ENCODE measurements at places on chromosomes 3 and 15. TPM values are rescaled to one million over a fixed set of nuclear protein-coding genes. Genes with fewer than 3 reads are reported as not detected.

GRCh38 chr3:98961161-98962155, 60.0 kb upstream of the DCBLD2 start:
- H3K27me3 ChIP-seq: no peaks in the 10 kb centered on the region
- no peak overlapping the region for H3K27ac ChIP-seq
- DNase-seq: no peak
- no peaks in the 10 kb centered on the region for H3K36me3 ChIP-seq

- DNase-seq: no peak
- no peaks in the 10 kb centered on the region for H3K36me3 ChIP-seq
- no peaks in the 10 kb centered on the region for H3K27me3 ChIP-seq
- H3K4me3 ChIP-seq: no peak overlapping the region
- peak overlapping the region; percentile 48 for H3K27ac ChIP-seq
Measured at GRCh38 chr15:65339416-65339815, 34.9 kb downstream of the RNU5B-1 start.

GRCh38 chr3:72258361-72259141, 473.6 kb upstream of the PROK2 start:
- DNase-seq: no peak
- H3K27ac ChIP-seq: 0 out of 2 replicates have a peak overlapping the region, but pooled peaks have one; percentile 21
- no peaks in the 10 kb centered on the region for H3K27me3 ChIP-seq
- H3K4me3 ChIP-seq: no peak overlapping the region

DNA sequence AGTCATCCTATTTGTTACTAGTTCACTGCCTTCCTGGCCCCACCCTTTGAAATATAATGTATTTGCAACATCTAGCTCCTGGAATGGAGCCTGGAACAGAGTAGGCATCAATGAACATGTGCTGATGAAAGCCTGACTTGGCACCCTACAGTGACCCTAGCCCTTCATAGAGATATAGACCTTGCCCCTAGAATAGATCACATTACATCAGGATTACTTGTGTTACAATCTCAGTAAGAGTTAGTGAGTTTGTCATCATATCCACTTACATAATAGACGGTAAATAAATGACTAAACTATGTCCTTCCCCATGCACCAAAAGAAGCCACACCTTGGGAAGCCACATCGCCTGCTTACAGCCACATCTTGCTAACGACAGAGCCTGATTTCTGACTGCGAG, 110.5 kb upstream of the WNT5A start:
- no peak for DNase-seq
- H3K27ac ChIP-seq: no peak overlapping the region
- H3K36me3 ChIP-seq: no peaks in the 10 kb centered on the region
- peaks cover 8% of the 10 kb centered on the region for H3K4me1 ChIP-seq
- H3K4me3 ChIP-seq: no peak overlapping the region

- H3K4me3 ChIP-seq: no peak overlapping the region
- H3K4me1 ChIP-seq: no peaks in the 10 kb centered on the region
- no peak for DNase-seq
- no peak overlapping the region for H3K27ac ChIP-seq
- H3K36me3 ChIP-seq: no peaks in the 10 kb centered on the region
Measured at GRCh38 chr3:71634671-71635070, 51.1 kb upstream of the FOXP1 start.

The SUMF1 gene
- total RNA-seq: 10.2 TPM

DNA sequence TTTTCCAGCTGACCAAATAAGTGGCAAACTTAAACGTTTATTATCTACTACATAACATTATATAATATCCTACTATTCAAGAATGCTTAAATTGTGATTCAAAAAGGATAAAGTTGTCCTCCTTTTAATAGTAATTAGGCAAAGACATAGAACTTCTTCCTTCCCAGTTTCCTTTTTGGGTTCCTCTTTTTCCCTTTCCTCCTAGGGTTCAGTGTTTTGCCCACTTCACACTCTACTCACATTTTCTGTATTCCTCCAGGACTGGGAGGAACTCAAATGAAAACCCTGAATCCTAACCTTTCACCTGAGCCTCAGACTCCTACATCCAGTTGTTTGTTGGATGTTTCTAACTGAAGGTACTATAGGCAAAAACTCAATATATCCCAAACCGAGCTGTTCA, 132.5 kb downstream of the PEAK1 start:
- H3K4me1 ChIP-seq: peaks cover 18% of the 10 kb centered on the region
- H3K27ac ChIP-seq: peak overlapping the region; percentile 60
- 0 out of 2 replicates have a peak, but pooled peaks cover 3% of the 10 kb centered on the region for H3K36me3 ChIP-seq
- no peak for DNase-seq
- H3K27me3 ChIP-seq: no peaks in the 10 kb centered on the region

DNA sequence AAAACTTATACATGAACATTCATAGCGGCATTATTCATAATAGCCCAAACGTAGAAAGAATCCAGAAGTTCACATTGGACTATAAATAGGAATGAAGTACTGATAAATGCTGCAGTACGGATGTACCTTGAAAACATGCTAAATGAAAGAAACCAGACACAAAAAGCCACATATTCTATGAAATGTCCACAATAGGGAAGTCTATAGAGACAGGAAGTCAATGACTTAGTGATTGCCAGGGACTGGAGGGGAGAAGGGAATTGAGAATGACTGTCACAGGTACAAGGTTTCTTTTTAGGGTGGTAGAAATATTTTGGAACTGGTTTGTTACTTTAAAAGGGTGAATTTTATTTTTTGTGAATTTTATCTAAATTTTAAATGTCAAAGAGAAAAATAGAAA, 71.4 kb upstream of the SKOR1 start:
- H3K4me3 ChIP-seq: no peak overlapping the region
- H3K27me3 ChIP-seq: no peaks in the 10 kb centered on the region
- no peak for DNase-seq

DNA sequence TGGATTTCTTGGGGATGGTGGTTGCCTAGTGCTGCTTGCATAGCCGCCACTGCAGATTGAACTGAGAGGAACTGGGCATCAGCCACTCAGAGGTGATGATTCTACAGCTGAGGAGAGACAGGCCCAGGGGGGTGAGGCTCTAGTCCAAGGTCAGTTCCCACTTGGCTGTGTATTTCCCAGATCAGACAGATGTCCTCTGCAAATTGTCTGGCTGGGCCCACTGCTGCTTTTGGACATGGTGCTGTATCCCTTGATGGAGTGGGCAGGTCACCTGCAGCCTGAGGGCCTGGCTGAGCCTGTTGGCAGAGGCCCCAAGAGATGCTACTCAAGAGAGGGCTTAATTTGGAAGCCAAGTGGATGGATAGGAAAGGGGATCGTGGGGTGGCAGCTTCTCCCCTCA, 124.5 kb upstream of the CTDSPL start:
- no peak for DNase-seq
- H3K36me3 ChIP-seq: no peaks in the 10 kb centered on the region
- H3K27me3 ChIP-seq: no peaks in the 10 kb centered on the region
- no peak overlapping the region for H3K27ac ChIP-seq

DNA sequence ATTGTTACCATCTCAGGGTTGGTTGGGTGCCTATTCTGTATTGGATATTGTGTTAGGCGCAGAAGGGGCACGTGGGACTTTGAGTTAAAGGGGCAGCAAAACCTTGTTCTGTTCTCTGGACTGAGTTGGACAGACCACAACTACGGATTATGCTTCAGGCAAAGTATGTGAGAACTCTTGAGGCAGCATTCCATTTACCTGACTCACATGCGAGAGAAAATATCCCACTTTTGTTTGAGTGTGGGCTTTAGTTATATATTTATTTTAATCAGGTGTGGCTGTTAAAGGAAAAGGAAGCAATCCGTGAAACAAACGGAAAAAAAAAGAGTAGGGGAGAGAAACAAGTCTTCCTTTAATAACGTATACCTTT, 627 bp upstream of the PLS1 start:
- no peak overlapping the region for H3K27ac ChIP-seq
- H3K4me1 ChIP-seq: peaks cover 19% of the 10 kb centered on the region
- DNase-seq: no peak

- H3K36me3 ChIP-seq: peaks cover 2% of the 10 kb centered on the region
- no peak for DNase-seq
- H3K27ac ChIP-seq: peak overlapping the region; percentile 89
- no peak overlapping the region for H3K4me3 ChIP-seq
- peaks cover 24% of the 10 kb centered on the region for H3K4me1 ChIP-seq
Measured at GRCh38 chr3:132625613-132626012, 28.5 kb downstream of the ACKR4 start.
